NCI-H2171 (cell line): ENCODE measurements at places on chromosomes 7 and 10.

- peak; percentile 75 for DNase-seq
These were observed 16.1 kb downstream of the MYOF start for GRCh38 chr10:93465806-93466675.

- DNase-seq = no peak
These were observed 218.2 kb upstream of the IMMP2L start for GRCh38 chr7:111780527-111780926.

- DNase-seq = no peak
These were observed 23.1 kb upstream of the PITRM1 start for GRCh38 chr10:3195726-3196125.

GRCh38 chr10:123854003-123854402, 37.6 kb downstream of the CPXM2 start:
- no peak for DNase-seq

DNA sequence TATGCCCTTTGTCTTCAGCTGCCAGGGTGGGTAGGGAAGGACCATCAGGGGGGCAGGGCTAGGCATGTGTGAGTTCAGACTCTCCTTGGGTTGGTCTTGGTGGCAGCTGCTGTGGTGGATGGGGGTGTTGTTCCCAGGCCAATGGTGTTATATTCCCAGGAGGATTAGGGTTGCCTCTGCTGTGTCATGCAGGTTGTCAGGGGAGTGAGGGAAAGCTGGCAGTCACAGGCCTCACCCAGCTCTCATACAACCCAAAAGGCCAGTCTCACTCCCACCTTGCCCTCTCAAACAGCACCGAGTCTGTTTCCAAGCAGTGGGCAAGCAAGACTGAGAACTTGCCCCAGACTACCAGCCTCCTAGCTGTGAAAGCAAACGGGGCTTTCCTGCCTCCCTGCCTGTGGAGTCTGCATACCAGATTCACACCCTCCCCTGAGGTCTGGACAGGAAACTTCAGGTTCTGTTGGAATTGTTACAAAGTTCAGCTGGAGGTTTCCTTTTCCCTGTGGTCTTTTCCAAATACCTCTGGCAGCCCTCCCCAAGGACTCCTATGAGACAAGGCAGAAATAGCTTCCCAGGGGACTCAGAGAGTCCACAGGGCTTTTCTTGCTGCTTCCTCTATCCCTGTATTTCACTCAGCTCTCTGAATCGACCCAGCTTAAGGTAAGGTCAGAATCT, 1.4 kb downstream of the HYAL4 start:
- no peak for DNase-seq

DNA sequence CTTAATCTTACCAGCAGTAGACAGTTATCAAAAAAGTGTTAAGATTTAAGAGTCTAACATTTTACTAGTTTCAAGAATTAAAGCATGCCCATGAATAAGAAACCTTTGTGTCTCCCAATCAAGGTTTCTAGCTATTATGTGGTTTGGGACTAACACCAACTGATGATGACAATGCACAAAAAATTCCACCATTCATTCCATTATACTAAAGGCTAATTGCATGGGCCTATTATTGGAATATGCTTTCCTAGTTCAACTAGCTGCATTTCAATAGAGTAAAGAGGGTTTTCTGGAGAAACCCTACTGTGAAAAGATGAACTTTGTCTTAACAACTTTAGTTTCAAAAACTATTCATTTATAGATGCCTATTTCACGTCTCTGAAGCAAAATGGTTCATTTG, 44.6 kb downstream of the UBE2H start:
- no peak for DNase-seq

GRCh38 chr10:93063977-93064660, 3.5 kb downstream of the CYP26C1 start:
- no peak for DNase-seq

DNA sequence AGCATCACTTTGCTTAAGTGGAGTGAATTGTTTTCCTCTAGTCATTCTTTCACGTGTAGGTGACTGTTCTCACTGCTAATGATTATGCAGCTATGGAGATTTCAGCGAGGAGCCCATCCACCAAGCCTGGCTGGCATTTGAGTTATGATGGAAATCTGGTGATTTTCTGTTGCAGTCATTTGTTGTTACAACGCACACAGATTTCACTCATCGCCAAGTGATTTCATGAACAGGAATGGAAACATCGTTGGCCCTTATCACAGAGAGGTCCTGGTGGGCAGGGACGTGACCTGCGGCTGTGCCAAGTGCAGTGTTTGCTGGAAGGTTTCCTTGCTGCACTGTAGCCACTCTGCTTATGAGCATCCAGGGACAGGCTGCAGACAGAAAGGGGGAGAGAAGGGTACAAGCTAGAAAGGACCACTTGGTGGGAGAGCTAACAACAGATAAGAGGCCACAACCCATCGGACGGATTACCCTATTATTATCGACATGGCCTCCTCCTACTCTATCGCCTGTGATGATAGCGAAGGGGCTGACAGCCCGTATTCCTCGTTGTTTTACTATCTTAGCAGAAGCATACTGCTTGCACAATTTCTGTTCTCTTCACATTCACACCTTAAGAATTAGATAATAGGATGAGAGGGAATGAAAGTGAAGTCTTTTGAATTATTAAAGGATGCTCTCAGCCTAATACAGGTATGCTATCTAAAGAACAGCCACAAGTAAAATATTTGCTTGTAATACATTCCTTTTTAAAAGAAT, 99.0 kb upstream of the PITRM1 start:
- DNase-seq = no peak

DNA sequence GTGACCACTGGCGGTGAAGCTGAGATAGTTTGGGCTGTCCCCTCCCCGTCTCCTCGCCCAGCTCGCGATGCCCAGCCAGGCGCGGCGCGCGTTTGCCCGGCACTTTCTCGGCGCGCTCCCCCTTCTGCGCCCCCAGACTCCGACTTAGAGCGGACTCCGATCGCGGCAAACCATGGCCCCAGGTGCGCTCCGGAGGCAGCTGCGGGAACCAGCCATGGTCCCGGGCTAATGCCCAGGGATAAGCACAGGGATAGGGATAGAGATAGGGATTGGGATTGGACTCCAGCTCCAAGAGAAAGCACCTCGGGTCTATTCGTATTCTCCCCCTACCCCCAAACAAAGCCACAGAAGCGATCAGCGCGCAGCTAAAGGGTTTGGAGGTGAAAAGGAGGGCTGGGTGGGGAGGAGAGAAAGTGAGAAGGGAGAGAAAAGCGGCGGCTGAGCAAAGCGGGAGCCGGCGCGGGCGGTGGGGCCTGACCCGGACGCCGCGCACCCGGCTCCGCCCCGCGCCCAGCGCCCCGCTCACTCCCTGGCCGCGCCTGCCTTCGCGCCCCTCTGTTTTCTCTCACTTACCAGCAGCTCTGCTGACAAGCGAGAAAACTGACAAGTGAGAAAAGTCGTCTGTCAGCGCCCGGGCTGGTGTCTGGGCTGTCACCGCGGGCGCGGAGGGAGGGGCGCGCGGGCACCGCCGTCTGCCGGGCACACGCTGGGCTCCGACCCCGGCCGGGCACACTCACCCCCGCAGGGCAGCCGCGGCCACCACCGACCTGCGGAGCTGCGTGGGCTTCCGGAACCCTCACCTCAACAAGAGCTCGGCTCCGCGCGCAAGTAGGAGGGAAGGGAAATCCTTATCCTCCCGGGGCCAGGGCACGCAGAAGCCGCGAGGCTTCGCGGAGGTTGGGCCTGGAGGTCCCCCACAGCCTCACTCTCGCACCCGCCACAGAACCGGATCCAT, at the start of gene PDE1C:
Gene PDE1C (minus strand): TSS at position 2 of the 955 bp plus-strand sequence.
- DNase-seq = peak; percentile 29

- no peak for DNase-seq
These were observed 61.3 kb downstream of the SKIDA1 start for GRCh38 chr10:21464134-21464533.

GRCh38 chr10:13651969-13652720, 65.4 kb downstream of the PRPF18 start:
- no peak for DNase-seq

DNA sequence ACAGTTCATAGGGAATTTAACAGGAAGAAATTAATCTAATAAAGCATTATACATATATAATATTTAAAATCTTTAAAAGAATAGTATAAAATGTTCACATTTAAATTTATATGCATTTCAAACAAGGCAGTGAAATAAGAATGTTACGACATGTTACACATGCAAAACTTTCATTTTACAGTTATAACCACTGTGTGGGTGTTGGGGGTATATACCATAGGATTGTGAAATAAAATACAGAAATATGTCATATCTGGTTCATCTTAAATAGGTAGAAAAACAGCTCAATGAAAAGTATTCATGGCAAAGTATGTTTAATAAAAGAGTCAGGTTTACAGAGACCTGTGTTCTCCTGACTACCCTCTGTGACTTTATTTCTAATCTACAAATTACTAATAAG, 45.6 kb downstream of the CHCHD3 start:
- no peak for DNase-seq

- no peak for DNase-seq
These were observed 39.9 kb downstream of the STRA8 start for GRCh38 chr7:135273581-135273980.

- DNase-seq = no peak
These were observed 165.3 kb downstream of the SORCS1 start for GRCh38 chr10:106999118-106999707.

DNA sequence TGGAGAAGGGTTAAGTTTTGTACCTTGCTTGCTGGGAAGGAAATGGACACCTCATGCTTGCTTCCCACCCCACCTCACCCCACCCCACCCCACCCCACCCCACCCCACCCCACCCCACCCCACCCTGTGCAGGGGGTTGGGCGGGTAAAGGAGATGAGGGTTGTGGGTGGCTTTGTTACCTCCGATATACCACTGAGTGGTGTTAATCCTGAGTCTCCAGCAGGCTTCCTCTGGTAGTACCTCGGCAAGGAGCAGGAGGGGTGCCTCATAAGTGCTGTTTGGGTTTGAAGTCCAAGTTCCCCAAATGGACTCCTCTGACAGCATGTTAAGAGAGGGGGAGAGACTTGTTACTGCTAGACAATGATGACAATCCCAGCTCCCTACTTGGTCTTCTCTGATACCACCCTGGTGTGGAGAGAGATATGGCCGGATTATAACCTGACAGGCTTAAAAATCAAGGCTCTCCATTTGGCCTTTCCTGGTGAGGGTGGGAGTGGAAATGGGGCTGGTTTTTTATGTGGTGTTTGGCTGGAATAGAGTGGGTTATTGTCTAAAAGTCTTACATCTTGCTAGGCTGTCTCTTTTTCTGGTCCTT, 11.7 kb downstream of the SAMD8 start:
- no peak for DNase-seq

- DNase-seq = no peak
These were observed 98.3 kb downstream of the GLI3 start for GRCh38 chr7:42138691-42139090.

DNA sequence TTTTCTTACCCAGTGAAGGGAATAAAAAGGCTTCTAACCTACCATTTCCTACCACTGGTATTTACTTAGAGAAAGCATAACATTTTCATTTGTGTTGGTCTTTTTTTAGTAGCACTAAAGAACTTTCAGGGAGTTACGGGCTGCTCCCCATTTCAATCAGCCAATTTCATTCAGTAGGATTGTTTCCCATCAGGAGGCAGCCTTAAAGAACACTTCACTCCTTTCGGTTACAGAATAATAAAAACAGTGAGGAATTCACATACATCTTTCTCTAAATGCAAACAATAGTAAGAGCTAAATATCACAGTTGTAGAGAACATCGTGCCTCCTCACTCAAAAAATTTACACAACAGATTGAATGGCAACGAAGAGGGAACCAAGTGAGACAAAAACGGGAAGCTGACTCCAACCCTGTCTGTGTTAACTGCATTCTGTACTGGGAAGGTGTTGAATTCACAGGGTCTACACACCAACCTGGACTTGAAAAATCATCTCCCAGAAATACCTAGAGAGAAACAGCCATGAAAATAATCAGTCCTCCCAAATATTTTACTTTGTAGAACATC, 55.5 kb upstream of the ABLIM1 start:
- DNase-seq = no peak

GRCh38 chr10:35331894-35332640, 4.2 kb upstream of the CCNY start:
- DNase-seq = no peak

- DNase-seq = no peak
These were observed 70.0 kb downstream of the VOPP1 start for GRCh38 chr7:55502124-55502857.

DNA sequence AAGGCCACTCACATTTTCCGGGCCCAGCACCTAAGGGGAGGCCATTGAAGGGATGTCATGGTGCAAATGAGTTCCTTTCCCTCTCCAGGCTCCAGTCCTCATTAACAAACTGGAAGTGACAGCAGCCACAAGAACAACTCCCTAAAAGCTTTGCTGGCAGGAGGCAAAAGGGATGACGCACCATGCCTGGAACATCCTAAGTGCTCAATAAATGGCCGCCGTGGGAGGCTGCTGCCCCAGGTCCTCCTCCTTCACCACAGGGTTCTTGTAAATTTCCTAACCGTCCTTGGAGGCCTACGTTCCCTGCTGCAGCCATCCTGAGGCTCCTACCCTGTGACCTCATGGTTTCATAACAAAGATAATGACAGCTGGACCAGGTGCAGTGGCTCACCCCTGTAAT, 41.3 kb upstream of the CAMK1D start:
- DNase-seq = no peak

DNA sequence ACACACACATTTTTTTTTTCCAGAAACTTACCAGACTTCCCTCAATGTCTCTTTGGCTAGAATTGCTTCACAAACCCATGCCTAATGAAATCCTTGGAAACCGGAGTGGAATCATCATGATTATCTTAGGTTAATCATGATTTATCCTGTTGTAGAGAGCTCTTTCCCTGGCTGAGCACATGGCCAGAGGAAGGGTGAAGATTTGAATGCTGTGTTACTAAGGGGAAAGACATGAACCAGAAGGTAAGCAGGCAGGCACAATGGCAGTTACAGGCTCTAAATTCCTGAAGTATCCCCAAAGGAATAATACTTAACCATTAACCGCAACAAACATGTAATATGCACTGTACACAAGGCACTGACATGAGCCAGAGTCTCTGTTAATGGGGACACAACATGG, 4.1 kb upstream of the RNF148 start:
- DNase-seq = no peak

- DNase-seq = no peak
These were observed 3.1 kb downstream of the MEPCE start for GRCh38 chr7:100432621-100433275.

DNA sequence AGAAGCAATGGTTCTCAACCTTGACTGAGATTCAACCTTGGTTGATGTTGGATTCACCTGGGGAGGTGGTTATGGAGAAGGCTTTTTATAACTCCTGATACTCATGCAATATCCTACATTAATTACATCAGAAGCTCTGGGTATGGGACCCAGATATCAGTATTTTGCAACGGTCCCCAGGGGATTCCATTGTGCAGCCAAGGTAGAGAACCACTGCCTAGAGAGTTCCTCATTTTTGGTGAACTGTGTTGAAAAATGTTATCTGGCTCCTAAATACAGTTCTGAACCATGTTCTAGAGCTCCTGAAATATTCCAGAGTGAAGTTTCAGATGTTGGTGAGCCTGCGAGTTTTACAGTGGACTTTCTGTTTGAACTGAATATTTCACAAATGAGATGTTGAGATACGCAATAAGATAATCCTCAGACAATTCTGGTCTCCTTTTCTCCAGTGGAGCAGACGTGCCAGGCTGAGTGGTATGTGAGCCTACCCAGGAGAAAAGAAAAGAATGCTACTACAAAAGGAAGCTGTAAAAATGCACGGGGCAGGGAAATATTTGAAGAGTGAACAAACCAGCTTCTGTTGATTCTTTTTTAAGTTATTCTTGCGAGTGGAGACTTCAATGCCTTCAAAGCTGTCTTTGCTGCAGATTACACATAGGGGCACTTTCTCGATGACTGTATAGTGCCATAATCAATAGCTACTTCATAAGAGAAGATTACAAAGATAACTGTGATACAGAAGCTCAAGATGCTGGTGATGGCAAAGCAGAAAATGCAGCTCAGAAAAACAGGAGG, 13.6 kb upstream of the C10orf120 start:
- no peak for DNase-seq
